Activated CD4-positive, alpha-beta T cell treated with anti-CD3 and anti-CD28 coated beads, Interleukin-2, amount 10 ng/mL, durations not matched to agents 7 days and 5 days (primary cell): ENCODE measurements at places on chromosomes 2 and 18.

DNA sequence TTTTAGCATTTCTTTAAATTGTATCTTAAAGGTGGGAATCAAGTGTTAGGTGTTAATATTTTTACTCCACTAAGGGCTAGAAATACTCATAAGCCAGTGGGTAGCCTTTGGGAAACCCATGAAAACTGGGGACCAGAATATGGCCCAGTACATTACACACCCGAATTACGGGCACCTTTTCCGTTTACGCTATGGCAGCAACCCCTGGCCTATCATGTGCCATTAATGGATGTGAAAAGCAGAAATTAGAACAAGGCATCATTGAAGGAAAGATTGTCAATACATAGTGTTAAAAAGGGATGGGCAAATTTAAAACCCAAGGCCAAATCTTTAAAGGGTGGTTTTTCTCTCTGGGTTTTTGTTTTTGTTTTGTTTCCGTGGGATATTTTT lies 781 bp downstream of the FARP2 start:
- peaks cover 39% of the 10 kb centered on the region for H3K4me1 ChIP-seq
- peaks cover 21% of the 10 kb centered on the region for H3K36me3 ChIP-seq
- peak overlapping the region; percentile 85 for H3K27ac ChIP-seq

DNA sequence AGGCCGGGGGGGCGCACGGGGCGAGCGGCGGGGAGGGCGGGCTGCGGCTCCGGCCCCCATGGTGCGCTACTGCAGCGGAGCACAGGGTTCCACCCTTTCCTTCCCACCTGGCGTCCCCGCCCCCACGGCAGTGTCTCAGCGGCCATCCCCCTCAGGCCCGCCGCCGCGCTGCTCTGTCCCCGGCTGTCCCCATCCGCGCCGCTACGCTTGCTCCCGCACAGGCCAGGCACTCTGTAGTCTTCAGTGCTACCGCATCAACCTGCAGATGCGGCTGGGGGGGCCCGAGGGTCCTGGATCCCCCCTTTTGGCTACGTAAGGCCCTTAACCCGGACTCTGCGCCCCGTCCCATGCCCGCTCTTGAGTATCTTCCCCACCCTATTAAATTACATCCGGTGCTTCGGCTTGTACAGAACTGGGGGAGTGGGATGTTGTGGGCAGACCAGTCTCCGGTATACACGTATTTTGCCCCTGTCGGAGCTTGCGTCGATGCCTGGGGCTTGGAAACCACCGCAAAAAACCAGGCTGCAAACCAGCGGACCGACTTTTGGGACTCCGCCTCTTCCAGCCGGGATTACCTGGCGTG lies 598 bp upstream of the WBP1 start:
- peak overlapping the region; percentile 98 for H3K27ac ChIP-seq
- H3K27me3 ChIP-seq, result no peaks in the 10 kb centered on the region

GRCh38 chr2:239269173-239269885 lies 131.5 kb downstream of the HDAC4 start:
- H3K4me1 ChIP-seq, result peaks cover 91% of the 10 kb centered on the region
- no peak overlapping the region for H3K4me3 ChIP-seq
- peaks cover 7% of the 10 kb centered on the region for H3K27me3 ChIP-seq
- DNase-seq, result no peak
- H3K36me3 ChIP-seq, result peaks cover 28% of the 10 kb centered on the region

DNA sequence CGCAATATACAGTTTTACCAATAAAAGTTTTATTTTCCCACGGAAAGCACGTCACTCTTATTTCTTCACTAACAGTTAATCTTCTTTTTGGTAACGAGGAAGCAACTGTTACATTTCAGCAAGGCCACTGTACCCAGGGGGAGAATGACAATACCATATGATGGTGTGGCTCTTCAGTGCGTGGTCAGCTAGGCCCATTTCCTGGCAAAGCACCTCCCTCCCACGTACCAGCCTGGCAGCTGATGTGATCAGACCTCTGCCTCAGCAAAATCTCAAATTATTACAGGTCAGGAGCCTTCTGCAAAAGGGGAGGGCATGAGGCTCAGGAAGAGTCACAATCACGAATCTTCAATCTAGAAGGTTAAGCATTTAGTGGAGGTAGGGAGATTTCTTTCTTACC lies 55.4 kb downstream of the KLF7 start:
- H3K36me3 ChIP-seq, result peaks cover 59% of the 10 kb centered on the region
- no peak overlapping the region for H3K27ac ChIP-seq
- no peaks in the 10 kb centered on the region for H3K27me3 ChIP-seq
- H3K4me1 ChIP-seq, result peaks cover 33% of the 10 kb centered on the region

DNA sequence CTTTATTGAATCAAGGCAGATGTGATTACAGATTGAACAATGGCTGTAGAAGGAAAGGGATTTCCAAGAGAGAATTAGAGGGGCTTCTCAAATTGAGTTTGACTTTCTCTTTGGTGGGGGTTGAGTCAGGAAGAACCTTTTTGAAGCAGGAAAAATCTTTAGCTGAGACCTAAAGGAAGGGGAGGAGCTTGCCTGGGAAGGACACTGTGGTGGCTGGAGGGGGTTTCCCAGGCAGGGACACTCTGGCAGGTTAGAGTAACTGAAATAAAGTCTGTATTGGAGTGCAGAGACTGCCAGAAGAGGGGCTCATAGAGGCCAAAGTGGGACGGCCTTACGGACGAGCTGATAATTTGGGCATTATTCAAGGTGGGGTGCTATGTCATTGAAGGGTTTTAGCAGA lies 69.3 kb downstream of the NEDD4L start:
- H3K27me3 ChIP-seq, result peaks cover 2% of the 10 kb centered on the region
- no peak for DNase-seq
- no peaks in the 10 kb centered on the region for H3K36me3 ChIP-seq
- H3K4me3 ChIP-seq, result no peak overlapping the region
- H3K27ac ChIP-seq, result no peak overlapping the region

DNA sequence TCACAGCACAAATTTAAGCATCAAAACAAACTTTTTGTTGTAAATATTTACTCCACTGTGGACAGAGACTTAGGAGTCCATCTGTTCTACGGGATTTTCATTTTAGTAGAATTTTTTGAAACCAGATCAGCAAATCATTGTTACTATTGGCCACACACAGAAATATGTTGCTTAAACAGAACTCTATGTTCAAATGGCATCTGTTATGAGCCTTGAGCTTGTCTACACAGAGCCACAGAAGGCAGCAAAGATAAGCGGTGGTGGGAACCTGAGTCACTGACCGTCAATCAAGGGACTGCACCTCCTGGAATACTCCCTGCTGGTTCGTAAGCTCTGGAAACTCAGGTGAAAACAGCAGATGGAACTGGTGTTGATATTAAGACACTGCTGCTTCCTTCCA lies 156.8 kb downstream of the TMEM200C start:
- no peaks in the 10 kb centered on the region for H3K36me3 ChIP-seq
- no peaks in the 10 kb centered on the region for H3K27me3 ChIP-seq
- H3K27ac ChIP-seq, result no peak overlapping the region
- DNase-seq, result no peak
- no peaks in the 10 kb centered on the region for H3K4me1 ChIP-seq
- no peak overlapping the region for H3K4me3 ChIP-seq

DNA sequence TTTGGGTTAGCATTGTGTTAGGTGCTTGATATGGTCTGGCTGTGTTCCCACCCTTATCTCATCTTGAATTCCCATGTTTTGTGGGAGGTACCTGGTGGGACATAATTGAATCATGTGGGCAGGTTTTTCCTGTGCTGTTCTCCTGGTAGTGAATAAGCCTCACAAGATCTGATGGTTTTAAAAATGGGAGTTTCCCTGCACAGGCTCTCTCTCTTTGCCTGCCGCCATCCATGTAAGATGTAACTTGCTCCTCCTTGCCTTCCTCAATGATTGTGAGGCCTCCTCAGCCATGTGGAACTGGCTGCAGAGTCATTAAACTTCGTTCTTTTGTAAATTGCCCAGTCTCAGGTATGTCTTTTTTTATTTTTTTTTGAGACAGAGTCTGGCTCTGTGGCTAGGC lies 2.8 kb downstream of the MSH2 start:
- H3K27ac ChIP-seq, result no peak overlapping the region
- DNase-seq, result no peak
- H3K4me3 ChIP-seq, result peak overlapping the region; percentile 20
- peaks cover 44% of the 10 kb centered on the region for H3K4me1 ChIP-seq
- peaks cover 40% of the 10 kb centered on the region for H3K36me3 ChIP-seq

- H3K27ac ChIP-seq, result no peak overlapping the region
- no peaks in the 10 kb centered on the region for H3K36me3 ChIP-seq
- no peak for DNase-seq
- H3K4me3 ChIP-seq, result no peak overlapping the region
These were observed 40.2 kb upstream of the LYPD6B start for GRCh38 chr2:148998165-148998830.

DNA sequence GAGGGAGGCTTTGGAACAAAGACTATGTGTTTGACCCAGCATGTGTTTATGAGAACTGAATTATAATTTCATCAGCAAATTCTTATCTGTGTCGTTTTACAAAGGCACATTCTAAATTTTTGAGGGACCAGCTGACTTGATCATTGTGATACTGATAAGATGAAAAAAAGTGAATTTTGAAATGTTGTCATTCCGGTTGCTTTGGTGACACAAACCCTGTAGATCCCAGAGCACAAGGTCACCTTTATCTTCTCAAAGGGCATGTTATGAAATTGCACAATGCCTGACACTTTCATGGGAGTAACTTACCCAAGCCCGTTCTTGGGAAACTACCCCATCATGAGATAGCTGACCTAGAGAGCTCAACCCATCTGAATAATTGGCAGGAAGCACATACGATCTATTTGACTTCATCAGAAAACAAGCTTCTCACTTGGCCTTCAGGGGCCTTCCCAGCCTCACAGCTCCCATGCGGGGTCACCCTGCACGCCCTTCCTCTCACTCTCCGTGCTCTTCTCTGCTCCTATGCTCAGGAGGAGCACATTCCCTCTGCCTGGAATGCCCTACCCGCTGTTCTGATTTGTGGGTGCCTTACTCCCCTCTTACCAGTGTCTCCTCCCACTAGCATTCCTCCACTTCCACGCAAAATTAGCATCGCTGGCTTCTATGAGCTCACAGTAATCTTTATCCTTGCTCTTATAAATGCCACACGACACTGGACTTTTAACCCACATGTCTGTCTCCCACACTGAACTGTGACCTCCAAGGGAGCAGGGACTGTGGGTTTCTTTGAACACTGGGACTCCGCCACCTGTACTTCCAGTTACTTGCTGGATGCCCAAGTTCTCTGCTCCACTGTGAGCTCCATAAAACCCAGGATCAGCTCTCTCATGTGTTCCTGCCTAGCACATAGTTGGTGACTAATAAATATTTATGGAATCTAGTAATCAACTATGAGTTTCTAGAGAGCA lies 555.8 kb upstream of the ID2 start:
- no peaks in the 10 kb centered on the region for H3K27me3 ChIP-seq
- no peak for DNase-seq
- no peaks in the 10 kb centered on the region for H3K4me1 ChIP-seq
- H3K27ac ChIP-seq, result no peak overlapping the region

DNA sequence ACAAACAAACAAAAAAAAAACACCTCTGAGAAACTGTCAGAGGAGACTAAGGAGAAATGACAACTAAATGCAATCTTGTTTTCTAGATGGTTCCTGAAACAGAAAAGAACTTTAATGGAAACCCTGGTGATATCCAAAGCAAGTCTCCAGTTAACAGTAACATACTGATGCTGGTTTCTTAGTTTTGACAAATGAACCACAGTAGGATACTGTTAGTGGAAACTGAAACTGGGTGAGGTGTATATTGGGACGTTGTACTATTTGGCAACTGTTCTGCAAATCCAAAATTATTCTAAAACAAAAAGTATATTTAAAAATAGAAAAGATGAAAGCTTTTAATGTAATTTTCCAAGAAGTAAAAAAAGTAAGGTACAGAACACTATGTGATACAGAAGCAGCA lies 11.4 kb downstream of the SESTD1 start:
- DNase-seq, result no peak
- H3K4me3 ChIP-seq, result no peak overlapping the region
- H3K36me3 ChIP-seq, result peaks cover 20% of the 10 kb centered on the region
- H3K4me1 ChIP-seq, result peaks cover 57% of the 10 kb centered on the region
- no peaks in the 10 kb centered on the region for H3K27me3 ChIP-seq
- H3K27ac ChIP-seq, result peak overlapping the region; percentile 70

DNA sequence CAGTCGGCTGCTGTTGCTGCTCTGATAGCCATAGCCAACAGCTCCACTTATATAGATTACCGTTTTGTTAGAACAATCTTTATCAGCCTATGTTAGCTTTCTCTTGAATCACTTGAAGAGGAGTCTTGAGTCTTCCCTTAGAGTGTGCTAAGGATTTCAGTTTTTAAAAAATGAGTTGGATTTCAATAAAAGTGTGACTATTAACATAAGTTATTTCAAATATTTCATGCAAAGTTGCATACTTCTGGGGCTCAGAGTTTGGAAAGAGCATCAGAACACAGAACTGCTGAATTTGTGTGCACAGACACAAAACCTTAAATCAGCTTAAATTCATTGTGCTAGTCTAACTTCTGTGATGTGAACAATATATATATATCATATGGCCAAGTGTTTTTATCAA lies 174.7 kb downstream of the MTX2 start:
- DNase-seq, result no peak
- no peaks in the 10 kb centered on the region for H3K36me3 ChIP-seq
- H3K4me1 ChIP-seq, result no peaks in the 10 kb centered on the region
- H3K27me3 ChIP-seq, result peaks cover 3% of the 10 kb centered on the region
- H3K4me3 ChIP-seq, result no peak overlapping the region

DNA sequence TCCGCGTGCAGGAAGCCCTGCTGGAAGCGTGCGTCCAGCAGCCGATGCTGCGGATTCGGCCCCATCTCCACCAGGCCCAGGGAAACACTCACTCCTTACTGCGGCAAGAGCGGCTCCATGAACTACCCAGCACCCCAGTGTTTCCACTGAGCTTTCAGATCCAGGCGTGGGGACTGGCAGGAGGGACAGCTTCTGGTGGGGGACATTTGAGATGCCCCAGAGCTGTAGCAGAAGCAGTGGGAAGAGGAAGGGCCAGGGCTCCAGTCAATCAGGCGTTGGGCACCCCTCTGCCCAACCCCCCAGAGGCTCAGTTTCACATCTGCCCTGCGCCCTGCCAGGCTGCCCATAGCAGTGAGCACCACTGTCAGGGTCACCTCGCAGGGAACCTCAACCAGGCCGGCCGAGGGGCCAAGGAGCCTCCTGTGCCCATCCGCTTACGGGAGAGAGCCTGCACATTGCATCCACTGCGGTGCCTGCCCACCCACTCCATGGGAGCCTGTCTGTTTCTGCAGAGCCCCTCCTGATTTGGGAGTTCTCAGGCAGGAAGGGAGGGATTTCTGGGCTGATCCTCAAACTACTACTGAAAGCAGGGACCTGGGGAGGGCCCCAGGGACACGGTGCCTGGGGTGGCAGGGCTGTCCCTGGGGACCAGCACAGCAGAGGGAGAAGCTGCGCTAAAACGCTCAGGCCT lies 4.6 kb downstream of the AGXT start:
- H3K27ac ChIP-seq, result no peak overlapping the region
- H3K4me1 ChIP-seq, result no peaks in the 10 kb centered on the region
- H3K27me3 ChIP-seq, result no peaks in the 10 kb centered on the region
- no peaks in the 10 kb centered on the region for H3K36me3 ChIP-seq

DNA sequence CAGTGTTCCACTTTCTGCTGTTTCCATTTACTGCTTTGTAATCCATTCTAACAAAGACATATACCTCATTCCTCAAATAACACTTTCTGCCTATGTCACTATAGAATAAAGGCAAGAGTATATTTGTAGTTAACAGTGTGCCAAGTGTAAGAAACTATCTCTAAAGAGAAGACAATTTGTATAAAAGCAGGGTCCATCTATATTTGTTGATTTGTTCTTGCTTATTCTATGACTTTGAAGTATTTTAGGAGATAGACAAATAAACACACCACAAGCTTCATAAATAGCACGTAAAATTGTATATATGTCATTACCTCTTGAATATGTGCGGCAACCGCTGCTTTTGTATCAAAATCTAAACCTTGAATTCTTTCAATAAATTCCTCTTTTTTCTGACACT lies 56.0 kb downstream of the CCDC88A start:
- H3K36me3 ChIP-seq, result no peaks in the 10 kb centered on the region
- H3K27ac ChIP-seq, result no peak overlapping the region
- no peak for DNase-seq
- H3K4me3 ChIP-seq, result no peak overlapping the region
- H3K4me1 ChIP-seq, result no peaks in the 10 kb centered on the region
